SW 1271 (cell line): ENCODE measurements at places on chromosomes 1 and 21.

- DNase-seq = no peak
Observed at GRCh38 chr1:74584185-74584584, 71.8 kb upstream of the LRRC53 start.

DNA sequence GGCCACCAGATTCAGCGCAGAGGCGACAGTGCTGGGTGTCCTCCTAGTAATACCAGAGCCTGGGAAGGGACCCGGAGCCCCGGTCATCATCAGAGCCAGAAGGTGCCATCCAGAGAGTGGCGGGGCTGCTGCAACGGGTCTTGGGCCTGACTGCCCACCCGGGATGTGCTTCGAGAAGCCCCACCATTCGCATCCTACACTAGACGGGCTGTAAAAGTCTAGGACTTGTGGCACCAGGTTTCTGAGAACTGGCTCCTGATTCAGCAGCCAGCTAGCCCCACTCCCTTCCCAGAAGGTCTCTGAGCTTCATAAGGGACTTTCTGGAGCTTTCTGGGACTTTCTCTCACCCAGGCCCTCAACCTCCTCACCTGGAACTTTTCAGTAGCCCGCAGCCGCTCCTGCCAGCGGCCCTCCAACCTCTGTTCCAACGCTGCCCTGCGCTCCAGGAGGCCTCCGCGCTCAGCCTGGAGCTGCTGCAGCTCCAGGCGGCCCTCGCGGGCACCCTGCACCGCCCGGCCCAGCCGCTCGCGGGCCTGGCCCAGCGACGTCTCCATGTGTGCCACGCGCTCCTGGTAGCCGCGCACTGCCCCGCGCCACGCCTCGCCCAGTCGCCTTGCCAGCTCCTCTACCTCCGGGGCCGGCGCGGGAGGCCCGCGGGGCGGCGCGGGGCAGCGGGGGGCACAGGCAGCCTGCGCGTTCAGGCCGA is 940 bp downstream of the NES start:
- DNase-seq = no peak

DNA sequence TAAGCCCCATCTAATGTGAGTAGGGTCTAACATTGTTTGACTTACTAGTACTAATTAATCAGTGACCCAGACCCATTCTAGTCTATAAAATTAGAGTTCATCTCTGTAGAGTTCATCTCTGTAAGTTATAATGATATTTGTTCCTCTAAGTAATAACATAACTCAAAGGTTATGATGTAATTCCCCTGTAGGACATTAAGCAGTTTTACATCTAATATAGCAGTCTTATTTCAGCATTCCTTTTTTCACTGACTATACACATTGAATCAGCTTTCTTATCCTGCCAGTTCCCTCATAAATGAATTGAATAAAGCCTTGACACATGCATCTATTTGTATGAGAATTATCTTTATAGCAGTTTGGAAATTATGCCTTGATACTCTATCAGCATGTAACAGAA is 90.9 kb downstream of the SH3GLB1 start:
- DNase-seq = no peak

DNA sequence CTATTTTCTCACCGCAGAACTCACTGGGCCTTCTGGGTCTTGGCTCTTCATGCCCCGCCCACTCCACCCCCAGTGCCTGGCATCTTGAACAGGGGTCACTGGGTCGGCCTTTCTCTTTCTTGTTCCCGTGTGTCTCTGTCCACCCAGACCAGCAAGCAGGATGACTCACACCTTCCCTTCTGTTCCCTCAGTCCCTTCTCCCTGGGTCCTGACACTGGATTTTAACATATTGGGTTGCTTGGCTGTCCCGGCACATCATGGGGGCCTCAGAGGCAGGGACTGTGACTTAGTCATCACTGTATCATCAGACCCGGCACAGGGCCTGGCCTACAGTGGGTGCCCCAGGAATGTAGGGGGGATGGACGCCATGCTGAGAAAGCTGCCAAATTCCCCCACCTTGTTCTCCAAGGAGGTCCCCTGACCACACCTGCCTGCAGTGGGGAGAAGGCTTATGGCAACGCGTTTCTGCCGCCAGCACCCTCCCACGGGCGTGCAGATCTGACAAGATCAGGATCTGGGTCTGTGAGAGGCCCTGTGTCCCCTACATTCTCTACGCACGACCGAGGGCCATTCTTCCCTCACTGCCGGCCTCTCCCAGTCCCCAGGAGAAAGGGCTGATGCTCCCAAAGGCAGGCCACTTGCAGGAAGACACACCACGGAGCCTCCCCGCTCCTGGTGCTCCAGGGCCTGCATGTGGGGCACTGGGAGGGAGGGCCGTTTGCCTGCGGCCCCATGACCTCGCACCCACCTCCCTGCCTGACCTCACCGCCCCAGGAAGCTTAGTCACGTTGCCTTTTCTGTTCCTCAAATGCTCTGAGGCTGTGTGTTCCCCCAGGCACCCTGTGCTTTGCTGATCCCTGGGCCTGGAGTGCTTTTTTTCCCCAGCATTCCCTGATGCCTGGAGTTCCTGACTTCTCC is 157.2 kb upstream of the TMEM51 start:
- DNase-seq = no peak

DNA sequence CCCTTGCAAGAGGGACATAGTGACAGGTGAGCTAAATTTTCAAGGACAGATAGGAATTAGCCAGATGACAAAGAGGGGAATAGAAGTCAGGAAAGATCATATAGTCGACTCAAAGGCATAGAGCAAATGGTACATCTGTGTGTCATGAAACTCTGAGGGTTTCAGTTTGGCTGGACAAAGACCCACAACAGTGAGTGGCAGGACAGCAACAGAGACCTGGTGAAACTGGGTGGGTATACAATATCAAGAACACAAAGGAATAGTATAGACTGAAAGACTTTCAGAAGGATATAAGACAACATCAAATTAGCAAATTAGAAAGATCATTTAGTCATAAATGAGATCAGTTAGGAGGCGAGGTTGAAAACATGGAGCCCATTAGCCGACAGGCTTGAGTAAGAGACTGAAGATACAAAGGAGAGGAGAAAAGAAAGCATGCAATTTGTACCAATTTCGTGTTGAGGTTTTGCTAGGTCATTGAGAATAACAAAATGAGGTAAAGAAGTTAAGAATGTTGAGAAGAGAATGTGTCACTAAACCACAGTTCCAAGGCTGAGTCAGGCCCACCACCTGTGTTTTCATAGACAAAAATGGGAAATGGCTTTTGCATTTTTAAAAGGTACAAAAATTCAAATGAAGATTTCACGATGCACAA is 213.8 kb downstream of the HHIPL2 start:
- DNase-seq = no peak

- DNase-seq = no peak
Observed at GRCh38 chr1:222140206-222140605, 398.3 kb upstream of the DUSP10 start.

- no peak for DNase-seq
Observed at GRCh38 chr1:162300057-162300917, 76.4 kb downstream of the SPATA46 start.

DNA sequence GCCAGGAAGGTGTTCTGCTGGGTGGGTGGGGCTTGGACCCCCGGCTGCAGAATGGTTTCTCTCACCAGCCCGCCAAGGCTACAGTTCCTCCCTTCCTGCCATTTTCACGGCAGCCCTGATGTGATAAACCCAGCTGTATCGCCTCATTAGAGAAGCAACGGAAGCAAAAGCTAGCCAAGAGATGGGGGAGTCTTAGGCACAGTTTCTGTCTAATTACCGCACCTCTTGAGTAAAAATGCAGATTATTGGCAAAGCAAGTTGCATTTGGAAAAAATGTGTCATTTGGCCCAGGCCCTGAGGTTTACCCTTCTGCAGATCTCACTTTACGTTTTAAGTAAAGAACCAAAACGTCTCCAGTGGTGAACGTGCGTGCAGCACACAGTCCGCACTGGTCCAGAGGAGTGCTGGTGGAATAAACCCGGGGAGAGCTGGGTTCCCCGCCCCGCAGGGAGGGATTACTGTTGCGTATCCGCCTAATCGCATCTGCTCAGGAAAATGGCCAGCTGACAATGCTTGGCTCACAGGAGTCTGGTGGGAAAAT is 109.9 kb downstream of the GALNT2 start:
- DNase-seq = no peak

- no peak for DNase-seq
Observed at GRCh38 chr1:166974647-166975345, 544 bp downstream of the ILDR2 start.

DNA sequence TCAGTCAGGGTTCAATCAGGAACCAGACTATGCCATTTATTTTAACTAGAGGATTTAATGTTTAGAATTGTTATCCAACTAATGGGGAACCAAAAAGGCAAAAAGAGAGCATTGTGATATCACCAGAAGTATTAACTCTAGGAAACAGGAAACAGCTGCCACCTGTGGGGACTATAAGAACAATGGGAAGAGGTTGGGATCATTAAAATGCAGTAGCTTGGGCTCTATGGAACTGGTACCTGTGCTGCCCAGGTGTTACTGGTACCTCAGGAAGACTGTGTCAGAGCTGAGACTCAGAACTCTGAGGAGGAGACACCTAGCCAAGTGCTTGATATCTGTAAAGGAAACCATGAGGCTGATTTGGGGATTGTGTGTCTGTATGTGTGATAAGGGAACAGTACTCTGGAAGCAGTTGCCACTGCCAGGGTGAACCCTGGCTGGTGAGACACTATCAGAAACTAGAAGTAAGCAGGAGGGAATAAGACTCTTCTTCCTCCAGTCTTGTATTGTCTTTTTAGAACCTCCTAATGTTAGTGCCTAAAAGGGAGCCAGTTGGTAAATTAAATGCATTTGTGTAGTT is 49.4 kb downstream of the MAN1A2 start:
- DNase-seq = no peak

GRCh38 chr21:44739316-44739715 is 27.9 kb upstream of the TSPEAR start:
- no peak for DNase-seq

DNA sequence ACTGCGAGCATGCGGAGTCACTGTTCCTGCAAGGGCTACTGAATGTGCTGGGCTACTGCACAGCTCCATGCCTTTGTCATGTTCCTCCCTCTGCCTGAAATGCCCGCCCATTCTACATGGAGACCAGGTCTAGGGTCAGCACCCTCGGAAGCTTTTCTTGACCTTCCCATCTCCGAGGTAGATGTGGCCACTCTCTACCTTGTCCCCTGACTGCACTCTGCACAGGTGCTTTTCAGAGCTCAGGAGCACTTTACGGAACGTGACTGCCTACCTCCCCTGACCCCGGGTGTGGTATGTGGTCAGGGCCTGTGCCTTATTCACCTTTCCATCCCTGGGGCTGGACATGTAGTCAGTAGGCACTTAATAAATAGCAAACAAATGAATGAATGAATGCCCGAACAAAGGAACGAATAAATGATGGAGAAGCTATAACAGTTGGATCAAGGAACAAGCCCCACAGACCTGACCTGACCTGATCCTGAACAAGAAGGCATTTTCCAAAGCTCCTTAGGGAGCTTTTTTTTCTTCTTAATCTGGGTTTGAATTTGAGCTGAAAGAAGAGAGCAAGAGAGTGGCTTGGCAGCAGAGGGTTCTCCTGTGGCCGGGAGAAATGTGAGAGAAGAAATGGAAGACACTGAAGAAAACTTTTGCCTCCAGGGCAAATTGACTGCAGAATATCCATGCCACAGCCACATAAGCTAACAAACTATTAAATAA is 7.9 kb downstream of the RD3 start:
- DNase-seq = no peak

- no peak for DNase-seq
Observed at GRCh38 chr1:70979313-70979712, 68.3 kb downstream of the PTGER3 start.

GRCh38 chr1:24535021-24535424 is 20.9 kb upstream of the NCMAP start:
- no peak for DNase-seq

DNA sequence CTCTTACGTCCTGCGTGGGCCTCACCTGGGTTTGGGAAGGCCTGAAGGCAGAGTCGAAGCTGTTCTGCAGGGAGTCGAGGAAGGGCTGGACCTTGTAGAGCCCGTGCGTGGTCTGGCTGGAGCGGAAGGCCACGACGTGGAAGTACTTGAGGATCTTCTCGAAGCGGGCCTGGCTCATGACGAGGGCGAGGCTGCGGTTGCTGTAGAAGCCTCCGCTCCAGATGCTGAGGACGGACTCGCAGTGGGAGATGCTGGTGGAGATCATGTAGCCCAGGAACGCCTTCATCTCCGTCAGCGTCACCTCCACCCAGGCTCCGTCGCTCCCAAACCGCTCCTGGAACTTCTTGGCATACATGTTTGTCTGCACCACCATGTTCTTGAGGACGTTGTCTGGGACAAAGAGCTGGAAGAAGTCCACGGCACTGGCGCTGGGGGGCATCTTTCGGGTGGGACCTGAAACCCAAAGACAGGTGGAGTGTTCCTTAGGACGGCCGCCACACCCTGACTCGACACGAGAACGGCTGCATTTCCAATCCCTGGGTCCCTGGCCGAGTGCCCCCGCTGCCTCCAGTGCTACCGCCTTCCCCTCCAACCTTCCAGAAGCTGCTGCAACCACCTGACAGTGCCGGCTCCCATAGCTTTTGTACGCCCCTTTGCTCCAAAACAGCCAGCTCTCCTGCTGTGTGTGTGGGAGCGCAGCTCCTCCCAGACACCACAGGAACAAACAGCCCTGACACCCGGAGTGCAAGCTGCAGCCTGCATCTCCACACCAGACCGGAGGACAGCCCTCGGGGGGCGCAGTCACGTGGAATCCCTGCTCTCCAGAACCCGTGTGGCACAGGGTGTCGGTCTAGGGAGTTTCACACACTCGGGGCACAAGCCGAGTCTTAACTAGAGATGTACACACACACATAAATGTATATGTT is 69.0 kb downstream of the PGBD5 start:
- no peak for DNase-seq

DNA sequence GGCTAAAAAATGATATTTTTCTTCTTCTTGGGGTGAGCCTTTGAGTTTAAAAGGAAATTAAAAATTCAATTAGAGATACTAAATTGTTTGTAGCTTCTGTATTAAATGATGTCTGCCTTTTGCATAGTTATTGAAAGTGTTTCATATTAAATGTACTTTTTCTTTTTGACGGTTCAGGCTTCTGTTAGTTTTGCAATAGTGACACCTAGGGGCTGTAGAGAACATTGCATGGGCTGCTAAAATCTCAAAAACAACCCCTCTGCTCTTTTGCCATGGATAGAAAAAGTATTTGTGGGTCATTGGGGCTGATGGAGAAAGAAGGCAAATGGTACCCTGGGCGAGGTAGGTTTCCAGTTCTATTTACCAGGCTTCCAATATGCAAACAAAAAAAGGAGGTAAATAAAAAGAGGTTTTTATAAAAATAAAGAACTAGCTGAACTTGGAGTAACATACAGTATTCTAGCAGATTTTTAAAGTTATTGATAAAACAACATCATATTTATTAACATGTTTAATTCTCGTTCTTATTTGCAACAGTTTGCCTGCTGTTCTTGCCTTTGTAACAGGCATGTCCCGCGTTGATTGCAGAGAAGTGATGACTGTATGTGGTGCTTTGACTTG is 115.4 kb upstream of the HOOK1 start:
- no peak for DNase-seq

DNA sequence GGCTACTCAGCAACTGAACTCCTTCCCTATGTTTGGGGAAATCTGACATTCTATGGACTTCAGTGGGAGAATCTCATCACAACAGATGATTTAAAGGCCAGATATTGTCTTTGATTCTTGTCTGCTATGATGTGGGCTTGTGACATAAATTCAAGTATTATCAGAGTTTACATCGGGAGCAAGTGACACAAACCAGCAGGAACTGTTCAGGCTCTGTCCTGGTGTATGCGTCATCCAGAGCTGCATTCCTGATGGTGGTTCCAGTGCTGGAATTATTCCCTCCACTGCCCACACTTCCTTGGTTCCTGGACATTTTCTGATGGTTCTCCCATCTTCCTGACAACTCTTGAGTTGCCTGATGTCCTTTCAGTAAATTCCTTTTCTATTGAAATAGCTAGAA is 10.8 kb upstream of the LSM10 start:
- DNase-seq = no peak

GRCh38 chr1:224457782-224458144 is 23.2 kb upstream of the WDR26 start:
- DNase-seq = no peak
